Panc1 (cell line): ENCODE measurements at places on chromosomes 16 and 17. TPM values are rescaled to one million over a fixed set of nuclear protein-coding genes. Genes with fewer than 3 reads are reported as not detected.

Gene TMEM204
- total RNA-seq = 0.13 TPM

Gene CES3
- not detected for total RNA-seq

Gene PYDC1
- not detected for total RNA-seq

Gene SPATA32
- total RNA-seq = 0.26 TPM

Gene TAT
- total RNA-seq = 0.49 TPM

Gene RAB26
- total RNA-seq = 92.2 TPM

GRCh38 chr16:77758508-77758907 lies 29.9 kb upstream of the VAT1L start:
- DNase-seq = no peak

DNA sequence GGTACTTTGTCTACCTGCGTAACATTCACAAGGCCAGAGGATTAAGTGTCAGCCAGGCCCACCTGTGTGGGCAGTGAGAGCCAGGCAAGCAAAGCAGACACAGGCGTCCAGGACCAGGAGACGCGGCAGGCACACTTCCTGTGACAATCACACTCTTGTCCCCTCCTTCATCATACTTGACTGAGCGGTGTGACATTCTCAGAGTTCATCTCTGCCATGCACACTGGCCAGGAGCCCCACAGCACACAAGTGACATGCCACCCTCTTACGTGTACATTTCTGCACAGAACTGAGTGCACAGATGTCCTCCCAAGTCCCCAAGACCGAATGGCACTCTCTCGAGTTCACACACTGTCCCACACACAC lies 8.7 kb downstream of the PPP1R9B start:
- no peak for DNase-seq

DNA sequence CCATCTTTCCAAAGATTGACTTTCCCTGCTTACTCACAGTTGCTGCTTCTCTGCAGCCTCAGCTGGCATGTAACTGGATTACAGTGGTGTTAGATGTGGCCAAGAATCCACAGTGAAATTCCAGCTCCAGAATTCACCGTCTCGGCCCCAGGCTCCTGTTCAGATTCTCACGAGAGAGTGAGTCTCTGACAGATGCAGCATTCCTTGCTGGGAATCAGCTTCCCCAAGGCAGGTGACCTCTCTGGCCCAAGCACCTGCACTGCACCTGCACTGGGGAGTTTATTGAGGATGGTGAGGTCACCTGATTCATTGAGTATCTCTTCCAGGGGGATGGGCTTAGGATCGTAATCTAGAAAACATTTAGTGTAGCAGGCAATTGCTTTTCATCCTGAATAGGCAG lies 600.5 kb upstream of the RBFOX1 start:
- no peak for DNase-seq

- no peak for DNase-seq
Measured at GRCh38 chr17:45113424-45113754, 18.9 kb downstream of the PLCD3 start.

DNA sequence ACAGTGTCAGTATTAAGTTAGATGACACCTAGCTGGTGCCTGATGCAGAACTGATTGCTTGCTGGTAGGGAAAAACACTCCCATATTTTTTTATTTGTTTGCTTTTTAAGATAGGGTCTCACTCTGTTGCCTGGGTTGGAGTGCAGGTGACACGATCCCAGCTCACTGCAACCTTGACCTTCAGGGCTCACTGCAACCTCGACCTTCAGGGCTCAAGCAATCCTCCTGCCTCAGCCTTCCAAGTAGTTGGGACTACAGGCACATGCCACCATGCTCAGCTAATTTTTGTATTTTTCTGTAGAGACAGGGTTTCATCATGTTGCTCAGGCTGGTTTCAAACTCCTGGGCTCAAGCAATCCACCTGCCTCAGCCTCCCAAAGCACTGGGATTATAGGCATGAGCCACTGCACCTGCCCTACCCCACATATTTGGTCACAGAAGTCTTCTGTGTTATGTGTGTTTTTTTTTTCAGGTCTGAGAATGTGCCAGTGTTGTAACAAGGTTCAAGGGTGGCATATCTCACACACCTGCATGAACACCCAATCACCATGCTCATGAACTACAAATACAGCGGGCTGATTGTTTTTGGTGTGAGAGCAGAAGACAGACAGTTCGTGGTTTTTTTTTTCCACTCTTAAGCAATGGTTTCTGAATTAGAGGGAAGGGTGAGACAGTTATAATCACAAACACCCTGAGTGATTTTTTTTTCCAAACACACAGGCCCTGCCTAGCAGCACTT lies 22.8 kb downstream of the SPAG9 start:
- DNase-seq = no peak

DNA sequence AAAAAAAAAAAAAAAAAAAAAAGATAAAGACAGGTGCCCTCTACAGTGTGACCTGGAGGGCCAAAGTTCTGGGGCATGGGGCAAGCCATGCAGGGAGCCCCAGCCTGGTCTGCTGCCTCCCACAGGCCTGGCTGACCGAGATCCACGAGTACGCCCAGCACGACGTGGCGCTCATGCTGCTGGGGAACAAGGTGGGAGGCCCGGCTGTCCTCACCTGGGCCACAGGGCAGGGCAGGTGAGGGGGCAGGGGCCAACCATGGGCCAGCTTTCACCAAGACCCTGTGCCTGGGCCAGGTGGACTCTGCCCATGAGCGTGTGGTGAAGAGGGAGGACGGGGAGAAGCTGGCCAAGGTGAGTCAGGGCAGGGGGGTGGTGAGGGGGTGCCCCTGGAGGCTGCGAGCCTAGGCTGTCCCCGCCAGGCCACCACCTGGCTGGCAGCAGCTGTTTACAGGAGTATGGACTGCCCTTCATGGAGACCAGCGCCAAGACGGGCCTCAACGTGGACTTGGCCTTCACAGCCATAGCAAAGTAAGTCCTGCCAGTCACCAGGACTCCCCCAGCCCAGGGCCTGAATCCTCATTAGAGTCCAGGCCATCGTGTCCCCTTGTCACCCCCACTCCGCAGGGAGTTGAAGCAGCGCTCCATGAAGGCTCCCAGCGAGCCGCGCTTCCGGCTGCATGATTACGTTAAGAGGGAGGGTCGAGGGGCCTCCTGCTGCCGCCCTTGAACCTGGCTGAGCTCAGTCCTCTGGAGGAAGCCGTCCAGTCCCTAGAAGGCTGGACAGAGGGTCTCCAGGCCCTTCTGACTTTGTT lies 2.7 kb upstream of the TRAF7 start:
- DNase-seq = no peak

- no peak for DNase-seq
Measured at GRCh38 chr16:88462396-88462795, 9.3 kb downstream of the ZFPM1 start.

DNA sequence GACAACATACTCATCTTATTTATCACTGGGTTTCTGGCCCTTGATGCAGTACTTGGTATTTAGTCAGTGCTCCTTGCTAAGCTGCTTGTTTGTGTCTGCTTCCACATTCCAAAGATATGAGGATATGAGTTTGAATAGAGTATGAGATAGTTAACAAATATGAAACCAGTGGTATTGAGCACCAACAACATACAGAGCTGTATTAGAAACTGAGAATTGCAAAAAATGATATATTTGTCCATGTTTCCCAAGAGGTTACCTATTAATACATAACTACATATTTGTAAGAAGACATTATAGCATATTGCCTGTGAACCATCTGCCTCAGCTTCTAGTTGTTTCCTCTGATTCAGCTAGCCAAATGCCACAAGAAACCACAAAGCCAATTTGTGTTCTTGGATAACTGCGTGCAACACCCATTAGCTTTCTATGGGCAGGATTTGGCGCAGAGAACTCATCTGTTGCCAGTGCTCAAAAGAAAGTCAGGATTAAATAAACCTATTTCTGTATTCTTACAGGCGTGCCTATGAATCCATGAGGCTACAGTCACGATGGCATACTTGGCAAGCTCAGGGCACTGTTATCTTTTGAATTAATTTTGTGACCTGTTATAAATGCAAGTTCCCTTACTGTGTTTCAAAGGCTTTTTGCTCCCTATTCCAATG lies 194.4 kb downstream of the MAP2K6 start:
- no peak for DNase-seq

- no peak for DNase-seq
Measured at GRCh38 chr17:75773121-75773807, 8.3 kb upstream of the GALK1 start.

- DNase-seq = no peak
Measured at GRCh38 chr16:27281243-27281642, 12.7 kb upstream of the NSMCE1 start.

DNA sequence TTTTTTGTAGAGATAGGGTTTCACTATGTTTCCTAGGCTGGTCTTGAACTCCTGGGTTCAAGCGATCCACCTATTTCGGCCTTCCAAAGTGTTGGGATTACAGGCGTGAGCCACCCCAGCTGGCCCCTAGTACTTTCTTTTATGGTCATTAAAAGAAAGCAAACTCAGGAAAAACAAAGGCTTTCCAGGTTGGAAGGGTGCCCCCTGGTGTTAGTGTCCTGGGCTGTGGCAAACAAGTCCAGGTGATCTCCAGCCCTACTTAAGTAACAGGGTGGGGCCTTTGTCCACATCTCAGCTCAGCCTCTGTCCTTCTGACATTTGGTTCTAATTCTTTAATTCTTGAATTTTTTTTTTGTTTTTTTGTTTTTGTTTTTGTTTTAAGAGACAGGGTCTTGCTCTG lies 6.9 kb downstream of the IGFBP4 start:
- no peak for DNase-seq

DNA sequence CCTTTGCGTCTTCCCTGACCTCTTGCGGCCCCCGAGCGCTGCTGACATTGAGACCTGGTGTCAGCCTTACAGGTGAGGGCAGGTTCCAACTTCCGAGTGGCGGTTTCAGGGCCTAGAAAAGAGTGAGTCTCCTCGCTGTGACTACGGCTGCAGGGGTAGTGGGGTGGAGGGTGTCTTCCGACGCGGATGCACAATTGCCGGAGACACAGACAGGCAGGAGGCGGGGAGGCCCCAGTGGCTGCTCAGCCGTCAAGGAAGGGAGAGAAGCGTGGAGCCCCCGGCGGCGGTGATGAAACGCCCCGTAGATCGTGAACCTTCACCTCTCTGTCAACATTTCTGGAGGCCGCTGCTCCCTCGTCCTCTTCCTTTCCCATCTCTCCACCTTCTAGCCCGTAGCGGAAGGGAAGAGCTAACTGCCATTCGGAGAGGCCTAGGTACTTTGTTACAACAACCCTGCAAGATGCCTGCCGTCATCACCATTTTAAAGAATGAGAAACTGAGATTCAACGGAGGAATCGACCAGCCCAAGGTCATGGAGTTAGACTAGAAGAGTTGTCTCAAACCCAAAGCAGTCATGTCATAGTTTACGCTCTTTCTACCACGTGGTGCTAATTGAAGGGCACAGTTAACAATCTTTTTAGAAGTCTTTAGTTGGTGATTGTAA lies 485 bp downstream of the DNAJA3 start:
- no peak for DNase-seq
